ENCODE measurements at places on chromosomes 11 and 22.

- DNase-seq: no peak
Measured at GRCh38 chr11:115420505-115420904, 83.7 kb downstream of the CADM1 start.

GRCh38 chr11:72396041-72396440 is 38.3 kb downstream of the CLPB start:
- DNase-seq: no peak

DNA sequence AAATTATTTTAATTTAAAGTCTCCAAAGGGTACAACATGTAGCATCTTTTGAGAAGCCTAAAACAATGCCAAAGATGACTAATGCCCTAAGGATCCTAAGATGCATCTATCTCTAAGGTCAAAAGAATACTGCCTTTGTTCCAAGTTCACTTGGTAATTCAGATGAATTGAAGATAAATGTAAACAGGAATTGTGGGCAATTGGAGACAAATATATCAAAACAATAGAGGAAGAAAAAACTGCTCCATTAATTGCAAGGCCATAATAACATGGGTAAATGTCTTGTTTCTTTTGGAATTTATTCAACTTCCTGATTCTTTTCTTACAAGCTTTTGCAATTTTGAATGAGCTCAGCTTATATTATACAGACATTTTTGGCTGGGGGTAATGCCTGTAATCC is 338.6 kb downstream of the TTC28 start:
- peak; percentile 6 for DNase-seq

DNA sequence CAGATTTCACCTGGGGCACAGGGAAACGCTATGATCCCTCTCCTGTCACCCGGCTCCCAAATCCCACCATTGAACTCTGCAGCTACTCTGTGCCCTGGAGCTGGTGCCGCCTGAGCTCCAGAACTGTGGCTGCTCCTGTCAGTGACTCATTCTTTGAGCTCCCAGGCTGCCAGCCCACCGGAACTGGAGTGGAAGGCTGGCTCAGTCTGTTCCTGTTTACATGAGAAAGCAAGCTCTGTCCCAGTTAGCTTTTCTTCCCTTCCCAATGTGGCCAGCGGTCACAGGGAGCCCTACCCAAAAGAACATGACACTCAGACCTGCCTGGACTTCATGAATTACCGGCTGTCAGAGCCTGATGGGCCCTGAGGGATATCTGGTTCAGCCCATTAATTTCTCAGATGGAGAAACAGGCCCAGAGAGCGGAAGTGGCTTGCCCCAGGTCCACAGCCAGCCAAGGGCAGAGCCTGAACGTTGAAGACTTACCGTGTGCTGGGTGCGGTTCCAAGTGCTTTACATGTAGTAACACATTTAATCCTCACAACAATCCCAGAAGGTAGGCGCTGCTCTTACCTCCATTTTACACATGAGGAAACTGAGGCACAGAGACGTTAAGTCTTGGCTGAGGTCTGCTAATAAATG is 23.8 kb upstream of the IGSF22 start:
- peak; percentile 73 for DNase-seq

DNA sequence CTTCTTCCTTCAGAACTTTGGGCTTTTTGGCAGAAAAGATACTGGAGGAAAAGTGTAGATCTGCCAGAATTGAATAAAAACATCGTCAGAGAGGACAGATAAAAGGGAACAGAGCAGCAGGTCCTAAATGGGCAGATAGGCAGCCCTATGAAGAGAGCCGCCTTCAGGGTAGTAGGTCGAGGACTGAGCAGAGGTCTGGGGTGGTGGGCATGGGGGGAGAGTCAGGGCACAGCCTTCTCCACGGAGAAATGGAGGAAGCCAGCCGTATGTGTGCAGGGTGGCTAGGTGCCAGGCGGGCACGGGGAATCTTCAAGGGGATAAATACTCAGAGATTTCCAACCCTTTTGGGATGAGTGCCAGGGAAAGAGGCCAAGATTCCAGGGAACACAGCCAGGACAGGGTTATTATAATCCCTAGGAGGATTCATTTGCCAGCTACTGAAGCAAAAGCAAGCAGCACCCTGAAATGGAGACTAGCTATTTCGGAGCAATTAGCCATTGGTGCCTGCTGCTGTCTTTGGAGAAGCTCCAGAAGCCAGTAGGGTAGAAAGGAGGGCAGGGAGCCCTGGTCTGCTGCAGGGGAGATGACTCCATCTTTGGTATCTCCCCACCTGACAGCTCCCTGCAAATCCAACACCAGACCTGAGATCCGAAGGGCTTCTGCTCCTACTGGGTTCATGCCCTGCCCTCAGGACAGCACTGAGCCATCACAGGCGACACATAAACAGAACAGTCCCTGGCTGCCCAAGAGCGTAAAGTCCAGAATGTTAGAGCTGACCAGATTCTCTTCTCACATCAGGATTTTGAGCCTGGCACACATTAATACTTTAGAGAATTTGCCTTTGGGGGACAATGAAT is 174.5 kb upstream of the NTM start:
- DNase-seq: peak; percentile 42

DNA sequence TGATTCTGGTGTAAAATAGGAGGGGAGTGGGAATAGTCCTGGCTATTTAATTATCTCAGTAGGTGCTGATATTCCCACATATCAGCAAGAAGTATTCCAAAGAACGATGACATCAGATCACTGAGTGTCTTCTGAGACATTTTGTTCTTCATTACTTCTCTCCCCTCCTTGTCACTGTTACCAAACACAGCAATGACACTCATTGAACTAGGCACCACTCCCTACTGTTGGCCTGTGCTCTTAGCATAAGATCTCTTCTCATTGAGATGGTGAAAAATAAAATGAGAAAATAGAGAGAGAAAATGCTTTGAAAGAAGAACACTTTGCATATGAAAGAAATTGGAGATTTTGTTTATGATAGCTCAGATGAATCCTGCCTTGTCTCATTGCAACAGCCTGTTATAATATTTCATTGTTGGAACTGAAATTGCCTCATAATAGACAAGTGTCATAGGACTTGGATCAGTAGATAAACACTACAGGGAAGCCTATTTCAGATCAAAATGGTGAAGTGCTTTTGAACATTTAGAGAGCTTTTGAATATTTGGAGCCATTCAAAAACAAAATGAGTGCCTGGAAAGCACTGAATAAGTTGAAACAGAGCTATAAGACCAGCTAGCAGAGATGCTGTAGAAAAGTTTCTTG is 11.3 kb upstream of the ETS1 start:
- DNase-seq: no peak

- no peak for DNase-seq
Measured at GRCh38 chr11:3816673-3817072, 8.3 kb downstream of the PGAP2 start.

DNA sequence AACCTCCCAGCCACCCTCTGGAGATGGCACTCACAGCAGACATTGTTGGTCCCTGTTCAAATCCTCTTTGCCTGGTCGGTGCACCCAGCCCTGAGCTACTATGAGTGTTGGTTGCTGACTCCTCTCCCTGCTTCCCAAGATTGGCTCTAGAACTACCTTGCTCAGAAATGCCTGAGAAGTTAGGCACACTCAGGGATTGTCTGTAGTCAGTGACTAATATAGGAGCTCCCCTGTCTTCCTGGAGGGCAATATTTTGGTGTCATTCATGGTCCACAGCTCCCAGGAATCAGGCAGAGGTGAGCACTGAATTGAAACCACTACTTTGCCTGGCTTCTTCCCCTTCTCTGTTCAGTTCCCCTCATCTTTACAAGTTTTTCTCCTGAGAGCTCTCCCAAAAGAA is 325.9 kb downstream of the MIAT start:
- peak; percentile 39 for DNase-seq

DNA sequence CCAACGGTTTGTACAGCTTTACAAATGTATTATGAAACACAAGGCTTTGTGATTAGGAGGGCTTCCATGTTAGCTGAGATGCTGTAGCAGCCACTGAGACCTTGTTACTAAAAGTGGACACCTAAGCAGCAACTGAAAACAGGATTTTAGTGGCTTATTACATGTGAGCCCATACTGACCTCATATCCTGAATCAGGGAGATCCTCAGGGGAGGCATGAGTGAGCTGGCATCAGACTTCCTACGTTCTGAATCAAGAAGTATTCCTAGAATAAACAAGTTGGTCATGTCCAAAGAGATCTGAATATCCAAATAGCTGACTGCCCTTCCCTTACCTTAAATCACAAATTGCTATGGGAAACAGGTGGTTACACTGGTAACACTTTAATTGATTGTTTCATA is 59.1 kb upstream of the SCUBE2 start:
- peak; percentile 84 for DNase-seq

DNA sequence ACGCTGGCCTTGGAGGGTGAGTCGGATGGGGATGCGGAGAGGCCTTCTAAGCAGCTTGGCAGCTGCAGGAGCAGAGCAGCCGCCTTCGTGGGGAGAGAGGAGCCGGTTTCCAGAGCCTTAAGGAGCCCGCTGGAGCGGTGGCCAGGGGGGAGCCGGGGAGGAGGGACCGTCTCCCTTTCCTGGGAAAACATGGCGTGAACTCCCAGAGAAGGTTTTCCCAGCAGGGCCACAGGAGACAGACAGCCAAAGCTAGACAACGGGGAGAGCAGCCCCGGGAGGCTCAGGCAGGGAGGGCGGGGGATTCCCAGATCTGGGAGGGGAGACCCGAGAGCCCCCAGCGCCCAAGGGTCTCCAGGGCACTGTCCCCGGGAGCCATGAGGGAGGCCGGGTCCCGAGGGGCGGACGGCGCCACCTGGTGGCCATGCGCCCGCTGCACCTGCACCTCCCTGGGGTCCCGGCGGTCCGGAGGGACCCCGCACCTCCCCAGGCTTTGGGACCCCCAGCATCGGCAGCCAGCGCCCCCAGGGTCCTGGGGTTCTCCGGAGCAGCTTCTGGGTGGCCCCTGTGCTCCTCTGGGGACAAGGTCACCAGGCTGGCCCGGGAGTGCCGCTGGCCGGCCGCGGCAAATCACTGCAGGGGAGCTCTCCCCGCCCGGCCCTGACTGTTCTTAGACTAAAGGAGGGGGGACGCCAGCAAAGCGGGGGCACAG is 2.4 kb upstream of the SYT8 start:
- DNase-seq: no peak

- DNase-seq: peak; percentile 61
Measured at GRCh38 chr11:6705905-6706535, 22.9 kb upstream of the MRPL17 start.

DNA sequence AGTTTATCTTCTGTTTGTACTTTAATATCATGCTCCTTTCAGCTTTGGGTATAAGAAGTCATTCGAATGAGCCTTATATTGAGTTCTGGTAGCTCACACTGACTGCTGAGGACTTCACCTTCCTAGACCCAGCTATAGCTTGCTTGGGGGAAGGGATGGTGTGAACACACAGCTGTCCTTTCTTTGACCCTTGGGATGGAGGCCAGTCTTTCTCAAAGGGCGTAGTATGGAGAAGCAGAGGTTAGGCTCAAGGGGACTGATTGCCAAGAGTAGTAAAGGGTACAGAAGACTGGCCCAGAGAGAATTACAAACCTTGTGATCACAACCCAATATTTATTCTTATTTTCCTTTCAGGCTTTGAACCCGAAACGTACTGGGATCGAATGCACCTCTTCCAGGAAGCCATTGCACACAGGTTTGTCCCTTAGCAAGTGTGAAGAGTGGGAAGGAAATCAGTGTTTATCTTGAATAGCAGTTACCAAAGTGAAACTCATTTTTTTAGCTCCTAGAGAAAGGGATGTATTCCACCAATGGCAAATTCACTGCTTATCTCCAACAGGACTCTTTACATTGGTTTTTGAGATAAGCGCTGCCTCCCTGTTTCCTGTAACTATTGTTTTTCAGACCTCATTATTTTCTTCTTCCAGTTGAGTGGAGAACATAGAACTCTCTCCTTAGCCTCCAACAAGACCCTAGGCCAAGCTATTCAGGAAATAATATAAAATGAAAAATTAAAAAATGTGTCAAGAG is 42.8 kb upstream of the YWHAH start:
- no peak for DNase-seq

DNA sequence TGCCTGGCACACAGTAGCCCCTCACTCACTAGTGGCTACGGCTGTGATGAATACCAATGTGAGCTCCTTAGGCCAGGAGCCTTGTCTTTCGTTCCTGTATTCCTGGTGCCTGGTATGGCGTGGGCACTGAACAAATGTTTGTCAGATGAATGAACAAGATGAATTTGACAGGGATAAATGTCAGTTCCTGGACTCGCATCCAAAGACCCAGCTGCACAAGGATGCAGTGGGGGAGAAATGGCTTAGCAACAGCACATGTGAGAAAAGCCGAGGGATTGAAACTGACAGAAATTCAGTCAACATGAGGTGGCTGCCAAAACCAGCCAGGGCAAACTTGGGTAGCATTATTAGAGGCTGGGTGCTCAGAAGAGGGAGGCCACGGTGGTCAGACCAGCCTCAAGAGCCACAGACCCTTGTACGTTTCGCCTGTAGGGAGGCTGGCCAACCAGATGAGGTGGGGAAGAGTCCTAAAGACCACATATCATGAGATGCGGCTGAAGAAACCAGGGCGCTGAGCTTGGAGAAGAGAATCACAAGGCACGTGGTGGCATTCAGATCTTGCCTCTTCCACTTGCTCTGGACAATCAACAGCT is 7.7 kb upstream of the SLC22A8 start:
- DNase-seq: no peak

DNA sequence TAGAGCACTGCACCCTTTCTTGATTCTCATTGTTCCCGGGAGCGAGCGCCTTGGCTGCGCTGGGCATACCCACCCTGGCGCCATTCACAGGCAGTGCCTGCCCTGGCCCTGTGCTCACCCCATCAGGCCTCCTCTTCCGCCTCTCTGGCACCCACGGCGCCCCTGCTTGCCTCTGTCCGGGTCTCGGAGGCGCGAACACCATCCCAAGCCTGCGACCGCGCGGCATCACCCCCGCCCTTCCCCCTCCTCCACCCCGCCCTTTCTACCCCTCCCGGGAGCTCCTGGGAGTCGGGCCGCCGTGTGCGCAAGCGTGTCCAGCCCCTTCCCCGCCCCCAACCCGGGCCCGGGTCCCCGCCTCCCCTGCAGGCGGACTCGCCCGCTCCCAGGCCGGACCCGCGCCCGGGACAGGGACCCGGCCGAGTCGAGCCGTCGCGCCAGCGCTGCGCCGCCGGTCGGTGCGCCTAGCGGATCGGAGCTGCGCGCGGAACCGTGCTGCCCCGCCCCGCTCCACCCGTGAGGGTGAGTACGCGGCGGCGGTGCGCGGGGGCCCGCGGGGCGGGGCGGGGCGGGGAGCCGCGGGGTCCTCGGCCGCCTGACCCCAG is at the start of gene ST3GAL4:
Gene ST3GAL4 (plus strand): TSS at position 363 of the 602 bp plus-strand sequence. CDS start 50,470 bp downstream, outside the sequence.
- peak; percentile 60 for DNase-seq

GRCh38 chr22:47133061-47133969 is 370.9 kb downstream of the TBC1D22A start:
- DNase-seq: no peak
